ENCODE measurements at places on chromosomes 5 and 9. TPM values are rescaled to one million over a fixed set of nuclear protein-coding genes. Genes with fewer than 3 reads are reported as not detected.

- peak overlapping the region; percentile 49 for H3K27ac ChIP-seq
- no peak for DNase-seq
- no peaks in the 10 kb centered on the region for H3K36me3 ChIP-seq
- H3K27me3 ChIP-seq: no peaks in the 10 kb centered on the region
These were observed 420.4 kb downstream of the CETN3 start for GRCh38 chr5:89988998-89989655.

GRCh38 chr5:135615171-135615570 lies 36.4 kb upstream of the CXCL14 start:
- no peak overlapping the region for H3K4me3 ChIP-seq
- H3K4me1 ChIP-seq: no peaks in the 10 kb centered on the region
- no peaks in the 10 kb centered on the region for H3K36me3 ChIP-seq
- H3K27me3 ChIP-seq: no peaks in the 10 kb centered on the region
- no peak overlapping the region for H3K27ac ChIP-seq
- no peak for DNase-seq

DNA sequence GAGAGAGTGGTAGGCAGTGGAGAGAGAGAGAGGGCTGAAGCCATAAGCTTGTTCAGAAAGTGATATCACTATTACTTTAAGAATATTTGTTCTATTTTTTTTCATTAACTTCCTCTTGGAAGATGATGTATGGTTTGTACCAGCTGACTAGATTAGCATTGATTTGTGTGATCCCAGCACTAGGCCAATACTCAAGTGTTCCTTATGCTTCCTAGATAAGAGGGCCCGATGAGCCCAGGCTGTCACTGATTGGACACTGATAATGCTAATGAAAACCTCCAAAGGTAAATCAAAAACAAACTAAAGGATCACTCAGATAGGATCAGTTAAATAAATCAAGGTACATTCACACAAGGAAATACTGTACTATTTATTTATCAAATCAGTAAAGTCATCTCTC lies 52.7 kb upstream of the OTULINL start:
- H3K4me1 ChIP-seq: peaks cover 6% of the 10 kb centered on the region
- no peak overlapping the region for H3K4me3 ChIP-seq
- H3K27me3 ChIP-seq: no peaks in the 10 kb centered on the region
- no peak for DNase-seq
- no peaks in the 10 kb centered on the region for H3K36me3 ChIP-seq
- H3K27ac ChIP-seq: no peak overlapping the region

- no peak overlapping the region for H3K27ac ChIP-seq
- H3K36me3 ChIP-seq: no peaks in the 10 kb centered on the region
- DNase-seq: no peak
- H3K4me3 ChIP-seq: no peak overlapping the region
These were observed 10.0 kb downstream of the TENT4A start for GRCh38 chr5:6723122-6723815.

- H3K27me3 ChIP-seq: no peaks in the 10 kb centered on the region
- H3K27ac ChIP-seq: no peak overlapping the region
- peak; percentile 84 for DNase-seq
- no peaks in the 10 kb centered on the region for H3K36me3 ChIP-seq
- H3K4me1 ChIP-seq: no peaks in the 10 kb centered on the region
- no peak overlapping the region for H3K4me3 ChIP-seq
These were observed 523.5 kb upstream of the CLINT1 start for GRCh38 chr5:158382473-158382872.

DNA sequence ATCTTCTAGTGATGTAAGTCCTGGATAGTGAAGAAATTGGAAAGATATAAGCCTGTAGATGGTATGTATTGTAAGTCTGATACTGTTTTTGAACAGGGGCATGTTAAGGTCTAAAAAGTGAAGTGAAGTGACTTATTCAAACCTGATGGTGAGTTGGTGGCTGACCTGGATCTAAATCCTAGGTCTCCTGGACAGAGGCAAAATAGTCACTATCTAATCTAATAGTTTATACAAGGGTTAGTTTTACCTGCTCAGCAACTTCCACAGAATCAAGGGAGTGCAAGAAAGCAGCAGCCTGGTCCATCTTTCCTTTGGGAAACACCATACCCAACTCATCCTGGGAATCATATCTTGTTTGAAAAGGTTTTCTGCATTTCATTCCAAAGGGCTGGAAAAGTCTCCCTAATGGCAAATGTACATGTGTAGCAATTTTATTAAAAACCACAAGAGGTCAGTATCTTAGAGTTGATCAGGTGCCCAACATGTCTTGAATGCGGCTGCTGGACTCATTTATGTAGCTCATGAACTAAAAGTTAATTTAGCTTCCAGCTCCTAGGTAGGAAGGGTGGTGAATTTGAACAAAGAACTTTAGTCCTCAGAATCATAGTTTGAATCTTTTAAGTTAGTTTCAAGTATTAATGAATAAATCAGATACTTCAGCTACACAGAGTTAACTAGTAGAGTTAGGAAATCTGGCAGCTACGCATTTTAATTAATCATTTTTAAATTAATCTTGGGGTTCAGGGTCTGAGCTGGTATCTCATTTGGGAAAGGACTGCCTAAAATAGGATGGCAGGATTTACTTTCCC lies 26.0 kb downstream of the SKP2 start:
- no peak overlapping the region for H3K4me3 ChIP-seq
- H3K27me3 ChIP-seq: no peaks in the 10 kb centered on the region
- H3K27ac ChIP-seq: no peak overlapping the region
- no peaks in the 10 kb centered on the region for H3K36me3 ChIP-seq

GKAP1 gene
- 23.6 TPM for total RNA-seq

RASEF gene
- 1.5 TPM for total RNA-seq

NME5 gene
- 3.6 TPM for total RNA-seq
